ENCODE measurements at places on chromosomes 11 and 22. TPM values are rescaled to one million over a fixed set of nuclear protein-coding genes. Genes with fewer than 3 reads are reported as not detected.

Gene C11orf97
- not detected for total RNA-seq

Gene ZDHHC24
- total RNA-seq, result 9.9 TPM

Gene SULT4A1
- total RNA-seq, result 0.35 TPM

Gene RASGRP2
- 0.23 TPM for total RNA-seq

Gene CALCA
- not detected for total RNA-seq

Gene PKP3
- total RNA-seq, result 0.12 TPM

Gene XRRA1
- 8.9 TPM for total RNA-seq

Gene TUBGCP6
- 34.5 TPM for total RNA-seq

Gene OR52B6
- not detected for total RNA-seq

Gene KIRREL3
- 1.1 TPM for total RNA-seq

Gene SCGB1D2
- not detected for total RNA-seq

Gene PTPN5
- total RNA-seq, result not detected

Gene SLC29A2
- 0.08 TPM for total RNA-seq

Gene DDI1
- total RNA-seq, result not detected

Gene MYRF
- total RNA-seq, result 1.6 TPM

Gene A4GALT
- 31.9 TPM for total RNA-seq

Gene DEUP1
- total RNA-seq, result not detected

Gene PNPLA3
- total RNA-seq, result 2.4 TPM

Gene RIMBP3C
- total RNA-seq, result 0.15 TPM

Gene CHRNA10
- 1.1 TPM for total RNA-seq

Gene LGR4
- total RNA-seq, result 38.0 TPM

Gene TMEM126B
- 27.3 TPM for total RNA-seq

Gene SERPIND1
- total RNA-seq, result under 0.01 TPM

Gene RASSF10
- total RNA-seq, result not detected

Gene LIF
- 4.6 TPM for total RNA-seq

Gene MS4A7
- total RNA-seq, result not detected

Gene TRIM34
- 11.8 TPM for total RNA-seq

Gene MYOD1
- not detected for total RNA-seq

Gene RFPL1
- total RNA-seq, result not detected

Gene LRRC74B
- total RNA-seq, result not detected

Gene C11orf16
- not detected for total RNA-seq

Gene ACAD8
- total RNA-seq, result 16.2 TPM

Gene PNPLA5
- total RNA-seq, result not detected

Gene CABP4
- not detected for total RNA-seq

Gene TMEM191C
- 0.82 TPM for total RNA-seq

Gene SLC22A25
- not detected for total RNA-seq

Gene POTEH
- total RNA-seq, result not detected

Gene JHY
- total RNA-seq, result 0.98 TPM

Gene ARL14EP
- total RNA-seq, result 18.0 TPM

Gene SLC22A6
- not detected for total RNA-seq

Gene DNAJB7
- total RNA-seq, result not detected

Gene DLG2
- total RNA-seq, result 0.45 TPM

Gene XPNPEP3
- 3.8 TPM for total RNA-seq

Gene PRR33
- not detected for total RNA-seq

Gene NXPE1
- not detected for total RNA-seq

Gene TPBGL
- total RNA-seq, result not detected

Gene IL17REL
- total RNA-seq, result not detected

Gene OR10A3
- not detected for total RNA-seq

Gene OPCML
- total RNA-seq, result 0.08 TPM

Gene TMEM45B
- total RNA-seq, result not detected

Measured in smooth muscle cell of the coronary artery (primary cell).